ENCODE measurements at places on chromosomes 11 and 22.

GRCh38 chr11:74493791-74494630 lies 487 bp upstream of the LIPT2 start:
- H3K4me3 ChIP-seq: peak overlapping the region; percentile 80
- H3K27me3 ChIP-seq: peaks cover 3% of the 10 kb centered on the region
- H3K4me1 ChIP-seq: peaks cover 11% of the 10 kb centered on the region
- no peak for DNase-seq

- H3K27me3 ChIP-seq: peaks cover 29% of the 10 kb centered on the region
- H3K4me1 ChIP-seq: peaks cover 10% of the 10 kb centered on the region
- peak overlapping the region; percentile 42 for H3K4me3 ChIP-seq
- DNase-seq: no peak
Observed at GRCh38 chr11:33997584-33998251, 53.8 kb upstream of the CAPRIN1 start.

DNA sequence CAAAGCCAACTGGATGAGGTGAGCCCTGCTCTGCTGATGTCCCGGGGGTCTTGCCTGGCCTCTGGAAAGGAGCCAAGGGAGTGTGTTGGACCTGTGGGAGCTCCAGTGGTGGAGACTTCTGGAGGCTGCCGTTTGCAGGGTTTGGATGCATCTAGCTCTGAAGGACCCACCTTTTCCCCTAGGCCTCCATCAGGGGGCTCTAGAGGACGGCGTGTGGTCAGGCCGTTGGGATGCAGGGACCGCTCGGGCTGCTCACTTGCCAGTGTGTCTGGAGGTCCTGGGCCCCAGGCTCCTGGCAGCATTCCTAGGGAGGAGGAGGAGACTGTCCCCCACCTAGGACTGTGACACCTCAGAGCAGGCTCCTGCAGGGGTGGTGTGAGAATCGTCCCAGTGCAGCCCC lies 58.3 kb downstream of the PRDM11 start:
- no peak overlapping the region for H3K27ac ChIP-seq
- no peak for DNase-seq
- H3K4me1 ChIP-seq: peaks cover 11% of the 10 kb centered on the region
- peaks cover 7% of the 10 kb centered on the region for H3K36me3 ChIP-seq

DNA sequence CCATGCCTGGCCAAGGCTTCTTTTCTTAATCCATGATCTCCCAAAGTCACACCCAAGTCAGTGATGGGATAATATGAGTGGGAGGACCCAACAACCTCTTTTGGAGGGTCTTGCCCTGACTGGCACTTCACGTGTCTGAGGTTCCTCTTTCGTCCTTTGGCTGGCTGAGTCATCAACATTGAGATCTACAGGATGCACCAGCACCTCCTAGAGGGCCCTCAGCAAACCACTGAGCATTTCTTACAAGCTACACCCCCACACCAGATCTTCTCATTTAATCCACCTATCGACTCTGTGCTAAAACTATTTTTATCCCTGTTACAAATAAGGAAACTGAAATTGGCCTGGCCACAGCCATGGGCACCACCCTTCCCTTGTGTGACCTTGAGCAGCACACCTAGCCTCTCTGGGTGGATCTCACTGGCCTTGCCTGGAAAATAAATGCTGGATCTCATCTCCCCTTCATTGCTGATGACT lies 63.4 kb downstream of the FLI1 start:
- H3K4me3 ChIP-seq: peak overlapping the region; percentile 55
- H3K27me3 ChIP-seq: no peaks in the 10 kb centered on the region
- peak; percentile 51 for DNase-seq
- H3K36me3 ChIP-seq: peaks cover 37% of the 10 kb centered on the region

GRCh38 chr11:35114906-35115687 lies 23.9 kb upstream of the CD44 start:
- H3K4me1 ChIP-seq: peaks cover 32% of the 10 kb centered on the region
- H3K4me3 ChIP-seq: no peak overlapping the region
- H3K27me3 ChIP-seq: peaks cover 11% of the 10 kb centered on the region
- H3K27ac ChIP-seq: no peak overlapping the region
- H3K36me3 ChIP-seq: peaks cover 5% of the 10 kb centered on the region
- DNase-seq: no peak

DNA sequence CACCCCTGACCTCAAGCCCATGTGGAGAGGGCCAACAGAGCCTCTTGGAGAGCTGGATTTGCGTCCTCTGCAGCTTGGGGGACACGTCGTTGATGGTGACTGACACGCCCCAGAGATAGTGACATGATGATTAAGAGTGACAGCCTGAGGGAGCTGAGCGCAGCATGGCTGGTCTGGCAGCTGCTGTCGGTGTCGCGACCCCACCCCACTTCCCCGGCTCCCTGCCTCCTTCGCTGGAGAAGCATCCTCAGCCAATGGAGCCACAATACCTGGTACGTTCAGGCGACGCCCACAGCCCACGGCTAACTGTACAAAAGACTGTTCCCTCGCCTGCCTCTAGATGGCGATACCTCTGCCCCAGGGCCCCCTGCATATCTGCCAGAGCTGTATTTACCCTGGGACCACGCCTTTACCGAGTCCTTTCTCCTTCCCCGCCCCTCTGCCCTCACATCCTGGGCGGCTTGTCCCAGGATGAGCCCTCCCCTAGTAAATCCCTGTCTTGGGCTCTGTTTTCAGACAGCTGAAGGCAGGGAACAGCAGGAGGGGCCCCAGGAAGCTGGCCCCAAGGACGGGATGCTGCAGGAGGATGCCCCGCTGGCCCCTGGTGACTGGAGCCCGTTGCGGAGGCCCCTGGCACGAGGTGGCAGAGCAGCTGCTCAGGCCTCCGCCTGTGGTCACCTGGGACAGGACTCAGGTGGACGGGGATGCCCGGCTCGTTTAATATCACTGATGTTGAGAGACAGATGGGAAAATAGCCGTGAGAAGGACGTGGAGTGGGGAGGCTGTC lies 90.6 kb downstream of the RPS6KA4 start:
- peaks cover 17% of the 10 kb centered on the region for H3K4me1 ChIP-seq
- DNase-seq: peak; percentile 70
- H3K27me3 ChIP-seq: peaks cover 29% of the 10 kb centered on the region
- H3K36me3 ChIP-seq: no peaks in the 10 kb centered on the region

DNA sequence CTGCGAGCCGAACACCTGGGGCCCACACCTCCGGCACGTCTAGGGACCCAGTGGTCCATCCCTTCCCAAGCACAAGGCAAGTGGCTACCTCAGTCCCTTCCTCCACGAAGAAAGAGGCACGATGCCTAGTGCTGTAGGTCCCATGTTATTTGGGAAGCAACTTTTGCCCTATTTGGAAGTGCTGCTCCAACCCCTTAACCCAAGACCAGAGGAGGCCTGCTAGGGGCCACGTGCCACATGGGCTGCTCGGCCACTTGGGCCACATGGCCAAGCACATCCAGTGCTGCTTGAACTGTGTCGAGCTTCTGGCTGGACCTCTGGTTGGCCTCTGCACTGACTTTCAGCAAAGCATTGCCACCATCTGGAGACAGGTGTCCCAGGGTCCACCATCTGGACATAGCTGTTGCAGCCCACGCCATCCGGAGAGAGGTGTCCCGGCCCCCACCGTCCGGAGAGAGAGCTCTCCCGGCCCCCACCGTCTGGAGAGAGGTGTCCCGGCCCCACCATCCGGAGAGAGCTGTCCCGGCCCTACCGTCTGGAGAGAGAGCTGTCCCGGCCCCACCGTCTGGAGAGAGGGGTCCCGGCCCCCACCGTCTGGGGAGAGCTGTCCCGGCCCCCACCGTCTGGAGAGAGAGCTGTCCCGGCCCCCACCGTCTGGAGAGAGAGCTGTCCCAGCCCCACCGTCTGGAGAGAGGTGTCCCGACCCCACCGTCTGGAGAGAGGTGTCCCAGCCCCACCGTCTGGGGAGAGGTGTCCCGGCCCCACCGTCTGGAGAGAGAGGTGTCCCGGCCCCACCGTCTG lies 6.5 kb upstream of the B4GALNT4 start:
- DNase-seq: peak; percentile 25
- no peak overlapping the region for H3K27ac ChIP-seq
- H3K4me1 ChIP-seq: peaks cover 9% of the 10 kb centered on the region
- H3K27me3 ChIP-seq: peaks cover 18% of the 10 kb centered on the region

DNA sequence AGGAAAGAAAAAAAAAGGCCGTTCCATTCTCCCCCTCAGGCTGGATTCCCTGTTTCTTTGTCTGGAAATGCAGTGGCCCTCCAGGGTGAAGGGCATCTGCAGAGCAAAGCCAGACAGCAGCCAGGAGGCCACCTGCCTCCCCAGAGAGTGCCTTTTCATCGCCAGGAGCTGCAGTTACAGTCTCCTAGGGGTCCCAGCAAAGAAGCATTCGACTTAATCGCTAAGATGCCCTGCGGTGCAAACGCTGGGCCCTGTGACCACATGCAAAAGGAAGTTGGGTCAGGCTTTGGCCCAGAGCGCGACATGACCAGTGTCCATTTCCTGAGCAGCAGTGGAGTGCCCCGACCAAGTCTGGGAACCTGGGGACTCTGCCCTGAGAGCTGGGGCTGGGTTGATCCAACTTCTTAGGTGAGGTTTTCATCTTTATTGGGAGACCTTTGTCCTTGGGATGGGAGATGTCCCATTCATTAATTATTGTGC lies 304.6 kb downstream of the OPCML start:
- no peaks in the 10 kb centered on the region for H3K4me1 ChIP-seq
- H3K27ac ChIP-seq: no peak overlapping the region
- DNase-seq: no peak
- no peaks in the 10 kb centered on the region for H3K27me3 ChIP-seq

DNA sequence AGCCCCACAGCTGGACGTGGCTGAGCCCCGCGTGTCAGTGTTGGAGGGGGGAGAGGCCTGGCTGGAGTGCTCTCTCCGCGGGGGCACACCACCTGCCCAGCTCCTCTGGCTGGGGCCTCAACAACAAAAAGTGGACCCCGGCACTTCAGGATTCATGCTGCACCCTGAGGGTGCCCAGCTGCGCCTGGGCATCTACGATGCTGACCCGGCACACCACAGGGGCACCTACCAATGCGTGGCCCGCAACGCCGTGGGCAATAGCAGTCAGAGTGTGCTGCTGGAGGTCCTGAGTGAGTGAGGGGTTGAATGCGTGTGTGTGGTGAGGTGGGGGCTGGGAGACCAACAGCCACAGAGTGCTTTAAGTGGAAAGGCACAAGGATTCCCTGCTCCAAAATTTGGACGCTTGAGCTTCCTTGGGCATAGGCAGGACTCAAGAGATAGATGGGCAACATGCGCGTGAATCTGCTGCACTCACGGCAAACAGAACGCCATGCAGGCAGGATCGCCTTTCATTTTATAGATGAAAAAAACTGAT lies 7.6 kb downstream of the VSIG10L2 start:
- H3K27me3 ChIP-seq: no peaks in the 10 kb centered on the region
- H3K4me1 ChIP-seq: peaks cover 5% of the 10 kb centered on the region

GRCh38 chr11:26712497-26712896 lies 9.4 kb downstream of the SLC5A12 start:
- H3K36me3 ChIP-seq: no peaks in the 10 kb centered on the region
- no peak for DNase-seq

- peak overlapping the region; percentile 79 for H3K4me3 ChIP-seq
- DNase-seq: no peak
- H3K36me3 ChIP-seq: peaks cover 21% of the 10 kb centered on the region
- no peaks in the 10 kb centered on the region for H3K27me3 ChIP-seq
- peak overlapping the region; percentile 90 for H3K27ac ChIP-seq
Observed at GRCh38 chr11:35083181-35083430, 55.9 kb upstream of the CD44 start.

All from activated naive CD8-positive, alpha-beta T cell treated with anti-CD3 and anti-CD28 coated beads, Interleukin-2, amount 10 ng/mL, durations not matched to agents 7 days and 5 days (primary cell).